ENCODE measurements at places on chromosomes 13 and 19.

DNA sequence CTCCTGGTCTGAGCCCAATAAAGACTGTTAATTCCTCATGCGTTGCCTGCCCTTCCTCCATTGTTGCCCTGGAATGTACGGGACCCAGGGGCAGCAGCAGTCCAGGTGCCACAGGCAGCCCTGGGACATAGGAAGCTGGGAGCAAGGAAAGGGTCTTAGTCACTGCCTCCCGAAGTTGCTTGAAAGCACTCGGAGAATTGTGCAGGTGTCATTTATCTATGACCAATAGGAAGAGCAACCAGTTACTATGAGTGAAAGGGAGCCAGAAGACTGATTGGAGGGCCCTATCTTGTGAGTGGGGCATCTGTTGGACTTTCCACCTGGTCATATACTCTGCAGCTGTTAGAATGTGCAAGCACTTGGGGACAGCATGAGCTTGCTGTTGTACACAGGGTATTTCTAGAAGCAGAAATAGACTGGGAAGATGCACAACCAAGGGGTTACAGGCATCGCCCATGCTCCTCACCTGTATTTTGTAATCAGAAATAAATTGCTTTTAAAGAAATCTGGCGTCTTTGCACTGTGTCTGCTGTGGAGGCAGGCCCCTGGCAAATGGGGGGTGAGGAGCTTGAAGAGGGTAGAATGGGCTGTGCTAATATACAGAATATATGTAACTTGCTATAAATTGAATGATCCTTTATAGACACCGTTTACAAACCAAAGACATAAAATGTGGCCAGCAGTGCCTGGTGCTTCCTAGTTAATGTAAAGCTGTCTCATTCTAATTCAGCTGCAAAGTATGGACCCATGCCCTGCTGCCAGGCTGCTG lies 4.2 kb upstream of the RPS11 start:
- DNase-seq = no peak

DNA sequence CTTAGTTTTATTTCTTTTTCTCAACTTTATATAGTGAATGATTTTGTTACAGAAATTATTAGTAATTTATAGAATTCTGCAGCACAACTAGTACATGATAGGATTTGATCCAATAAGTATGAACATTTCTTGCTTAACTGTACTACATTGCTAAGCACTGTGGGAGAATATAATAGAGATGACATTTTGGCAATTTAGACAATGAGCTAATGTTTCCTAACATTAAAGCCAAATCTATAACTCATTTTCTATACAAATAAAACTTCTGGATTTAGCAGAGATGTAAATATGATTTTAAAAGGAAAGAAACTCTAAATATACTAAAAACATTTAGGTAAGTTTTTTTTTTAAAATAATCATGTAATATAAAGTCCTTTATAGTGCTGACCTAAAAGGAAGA lies 87.3 kb downstream of the FNDC3A start:
- no peak for DNase-seq

- no peak for DNase-seq
These were observed 7.5 kb downstream of the ELAVL1 start for GRCh38 chr19:7997809-7998480.

- DNase-seq = no peak
These were observed 564.5 kb downstream of the GPC5 start for GRCh38 chr13:91962946-91963345.

- DNase-seq = no peak
These were observed 839 bp upstream of the CKAP2 start for GRCh38 chr13:52454459-52454819.

DNA sequence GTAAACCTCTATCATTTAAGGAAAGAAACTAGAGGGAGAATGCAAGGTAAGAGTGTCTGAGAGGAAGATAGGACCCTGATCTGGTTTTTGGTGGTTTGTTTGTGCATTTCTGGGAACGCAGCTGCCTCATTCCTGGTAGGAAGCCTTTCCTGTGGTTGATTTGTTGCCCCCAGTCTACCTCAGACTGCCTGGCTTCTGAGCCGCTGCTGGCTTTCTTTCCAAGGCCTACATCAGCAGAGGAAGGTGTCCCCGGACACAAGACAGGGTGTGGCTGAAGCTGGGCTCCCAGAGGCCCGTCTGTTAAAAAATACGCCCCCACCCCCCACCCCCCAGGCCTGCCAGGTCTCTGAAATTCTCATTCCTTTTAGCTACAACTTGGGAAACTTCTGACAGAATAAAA lies 42.6 kb downstream of the C13orf42 start:
- DNase-seq = no peak

GRCh38 chr13:21879263-21879914 lies 208.5 kb downstream of the FGF9 start:
- no peak for DNase-seq

- no peak for DNase-seq
These were observed 53.9 kb downstream of the RXFP2 start for GRCh38 chr13:31793246-31793645.

DNA sequence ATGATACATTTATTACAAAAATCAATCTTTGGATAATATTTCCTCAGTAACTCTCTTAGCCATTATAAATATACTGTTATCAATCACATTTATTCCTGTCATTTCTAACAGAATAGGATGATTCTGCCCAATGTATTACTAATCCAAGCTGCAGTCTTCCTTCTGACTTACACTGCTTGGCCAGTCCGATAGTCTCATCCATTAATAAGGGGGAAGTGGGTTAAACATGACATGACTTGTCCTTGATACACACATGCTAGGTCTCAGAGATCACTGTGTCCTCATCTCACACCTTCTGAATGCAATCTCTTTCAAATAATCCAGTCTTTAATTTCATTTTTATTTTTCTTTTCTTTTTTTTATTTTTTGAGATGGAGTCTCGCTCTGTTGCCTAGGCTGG lies 18.8 kb downstream of the SACS start:
- DNase-seq = no peak

GRCh38 chr13:22252281-22252830 lies 581.5 kb downstream of the FGF9 start:
- no peak for DNase-seq

DNA sequence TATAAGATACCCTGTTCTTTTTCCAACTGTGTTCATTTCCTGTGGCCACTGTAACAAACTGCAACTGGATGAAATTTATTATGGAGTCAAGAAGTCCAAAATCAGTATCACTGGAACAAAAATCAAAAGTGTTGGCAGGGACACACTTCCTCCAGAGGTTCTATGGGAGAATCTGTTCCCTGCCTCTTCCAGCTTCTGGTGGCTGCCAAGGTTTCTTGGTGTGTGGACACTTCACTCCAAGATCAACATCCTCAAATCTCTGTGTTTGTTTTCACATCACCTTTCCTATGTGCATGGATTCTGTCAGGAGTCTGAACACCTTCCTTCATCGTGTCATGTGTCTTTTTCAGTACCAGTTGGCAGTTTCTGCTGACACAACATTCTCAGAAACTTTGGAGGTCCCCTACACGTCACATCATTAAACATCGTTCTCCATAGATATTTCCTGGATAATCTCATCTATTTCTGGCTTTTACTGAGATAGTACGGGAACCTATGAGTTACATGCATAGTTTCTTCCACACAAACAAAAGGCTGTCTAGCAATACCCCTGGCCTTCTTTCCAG lies 15.2 kb upstream of the EFNB2 start:
- no peak for DNase-seq

DNA sequence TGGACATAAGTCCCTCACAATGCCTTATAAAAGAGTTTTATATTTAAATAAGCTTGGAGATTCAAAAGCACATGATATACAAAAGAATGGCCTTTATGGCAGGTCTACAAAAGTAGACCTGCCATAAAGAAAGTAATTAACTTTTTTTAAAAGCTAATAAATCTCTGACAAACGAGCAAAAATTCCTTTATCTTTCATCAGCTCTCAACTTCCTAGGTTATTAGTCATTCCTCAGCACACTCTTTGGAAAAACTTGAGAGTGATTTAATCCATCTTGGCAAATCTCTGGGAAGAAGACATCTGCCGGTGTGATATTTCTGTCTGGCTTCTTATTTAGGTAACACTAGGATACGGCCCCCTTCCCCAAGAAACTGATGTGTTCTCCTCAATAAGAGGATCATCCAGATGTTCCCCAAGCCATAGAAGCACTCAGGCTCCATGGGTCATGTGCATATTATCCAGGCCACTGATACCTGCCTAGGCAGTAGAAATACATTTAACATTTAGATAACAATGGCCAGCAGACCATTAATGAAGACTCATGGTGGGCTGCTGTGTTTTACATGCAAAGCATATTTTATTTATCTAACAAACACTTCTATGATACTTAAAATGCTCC lies 372.7 kb downstream of the LIG4 start:
- no peak for DNase-seq

- no peak for DNase-seq
These were observed 582.2 kb downstream of the FGF9 start for GRCh38 chr13:22253107-22253506.

DNA sequence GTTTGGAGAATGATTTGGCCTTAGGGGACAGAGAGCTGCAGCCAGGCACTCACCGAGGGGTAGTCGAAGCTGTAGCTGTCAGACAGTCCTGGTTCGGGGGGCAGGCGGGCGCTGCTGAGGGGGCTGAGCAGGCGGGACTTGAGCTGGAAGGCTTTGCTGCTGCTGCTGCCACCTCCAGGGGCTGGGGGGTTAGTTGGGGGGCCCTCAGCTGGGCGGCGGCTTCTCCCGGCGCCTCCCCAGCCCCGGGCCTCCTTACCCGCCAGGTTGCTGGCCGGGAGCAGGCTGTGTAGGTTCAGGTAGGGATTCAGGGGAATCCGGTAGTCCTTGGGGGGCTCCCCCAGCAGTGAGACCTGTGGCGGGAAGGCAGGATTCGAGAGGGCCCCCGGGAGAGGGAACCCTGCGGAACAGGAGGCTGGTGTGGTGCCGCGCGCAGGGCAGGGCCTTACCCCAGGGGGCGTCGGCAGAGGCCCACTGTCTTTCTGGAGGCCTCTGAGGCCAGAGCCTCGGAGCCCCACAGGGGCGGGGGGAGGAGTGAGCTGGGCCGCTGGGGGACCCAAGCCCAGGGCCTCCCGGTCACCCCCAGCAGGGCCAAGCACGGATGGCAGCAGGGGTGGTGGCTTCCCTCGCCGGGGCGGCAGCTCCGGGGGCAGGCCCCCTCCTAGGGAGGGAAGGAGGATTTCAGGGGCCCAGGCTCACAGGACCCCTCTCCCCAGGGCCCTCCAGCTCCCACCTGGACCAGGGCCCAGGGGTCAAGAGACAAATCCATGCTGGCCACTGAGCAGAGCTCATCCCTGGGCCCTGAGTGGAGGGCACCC lies 5.0 kb upstream of the FDX2 start:
- DNase-seq = no peak

GRCh38 chr13:39688699-39689405 lies 33.4 kb downstream of the COG6 start:
- DNase-seq = no peak

GRCh38 chr13:37107456-37107855 lies 2.0 kb upstream of the CSNK1A1L start:
- no peak for DNase-seq

GRCh38 chr13:72851678-72852014 lies 69.7 kb downstream of the PIBF1 start:
- no peak for DNase-seq

- DNase-seq = no peak
These were observed 21.3 kb downstream of the ARHGEF1 start for GRCh38 chr19:41904118-41904870.

DNA sequence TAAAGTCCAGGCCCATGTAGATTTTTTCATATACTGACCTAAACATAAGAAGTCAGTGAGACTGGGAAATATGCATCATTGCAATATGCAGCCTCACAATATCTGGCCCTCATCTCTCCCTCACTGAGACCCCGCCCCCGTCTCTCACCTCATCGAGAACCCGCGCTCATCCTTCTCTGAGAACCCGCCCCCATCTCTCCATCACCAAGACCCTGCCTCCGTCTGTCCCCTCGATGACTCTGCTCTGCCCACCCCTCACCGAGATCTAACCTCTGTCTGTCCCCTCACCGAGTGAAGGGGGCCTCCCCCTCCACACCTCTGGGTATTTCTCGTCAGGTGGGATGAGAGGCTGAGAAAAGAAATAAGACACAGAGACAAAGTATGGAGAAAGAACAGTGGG lies 20.5 kb upstream of the ZNF846 start:
- DNase-seq = no peak

DNA sequence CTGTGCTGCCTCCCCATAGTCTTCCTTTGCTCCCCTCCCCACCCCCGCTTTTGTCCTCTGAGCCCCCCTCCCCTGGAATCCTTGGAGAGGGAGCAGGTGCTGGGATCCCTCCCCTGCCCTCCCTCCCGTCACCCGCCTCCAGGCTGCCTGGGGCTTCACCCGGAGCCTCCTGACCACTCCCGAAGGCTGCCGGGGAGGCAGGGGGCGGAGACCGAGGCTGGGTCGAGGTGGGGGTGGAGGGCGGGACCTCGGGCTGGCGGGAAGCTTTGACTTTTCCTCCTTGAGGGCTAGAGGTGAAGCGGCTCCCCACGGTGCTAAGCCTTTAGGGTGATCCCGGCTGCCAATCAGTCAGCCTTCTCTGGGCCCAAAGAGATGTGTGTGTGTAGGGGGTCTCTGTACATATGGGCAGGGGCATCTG lies 1.5 kb downstream of the KMT5C start:
- peak; percentile 19 for DNase-seq

GRCh38 chr19:54436628-54437252 lies 12.3 kb upstream of the LENG8 start:
- DNase-seq = no peak

DNA sequence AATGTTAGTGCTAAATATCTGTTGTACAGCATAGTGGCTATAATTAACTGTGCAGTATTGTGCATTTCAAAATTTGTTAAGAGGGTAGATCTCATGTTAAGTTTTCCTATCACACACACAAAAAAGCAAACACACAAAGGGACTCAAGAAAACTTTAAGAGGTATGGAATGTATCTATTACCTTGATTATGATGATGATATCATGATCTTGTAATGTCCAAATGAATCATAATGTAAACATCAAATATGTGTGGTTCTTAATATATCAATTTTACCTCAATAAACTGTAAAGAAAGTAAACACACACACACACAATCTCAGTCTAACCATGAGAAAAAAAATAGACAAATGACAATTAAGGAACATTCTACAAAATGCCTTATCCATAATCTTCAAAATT lies 934.6 kb downstream of the SLITRK1 start:
- DNase-seq = no peak

GRCh38 chr13:51243832-51244231 lies 21.6 kb downstream of the FAM124A start:
- no peak for DNase-seq

GRCh38 chr19:14517840-14518505 lies at the start of gene DNAJB1:
TSS of gene DNAJB1 (minus strand) at chr19:14518397. CDS start at chr19:14518349, 48 bp downstream.
- peak; percentile 98 for DNase-seq

DNA sequence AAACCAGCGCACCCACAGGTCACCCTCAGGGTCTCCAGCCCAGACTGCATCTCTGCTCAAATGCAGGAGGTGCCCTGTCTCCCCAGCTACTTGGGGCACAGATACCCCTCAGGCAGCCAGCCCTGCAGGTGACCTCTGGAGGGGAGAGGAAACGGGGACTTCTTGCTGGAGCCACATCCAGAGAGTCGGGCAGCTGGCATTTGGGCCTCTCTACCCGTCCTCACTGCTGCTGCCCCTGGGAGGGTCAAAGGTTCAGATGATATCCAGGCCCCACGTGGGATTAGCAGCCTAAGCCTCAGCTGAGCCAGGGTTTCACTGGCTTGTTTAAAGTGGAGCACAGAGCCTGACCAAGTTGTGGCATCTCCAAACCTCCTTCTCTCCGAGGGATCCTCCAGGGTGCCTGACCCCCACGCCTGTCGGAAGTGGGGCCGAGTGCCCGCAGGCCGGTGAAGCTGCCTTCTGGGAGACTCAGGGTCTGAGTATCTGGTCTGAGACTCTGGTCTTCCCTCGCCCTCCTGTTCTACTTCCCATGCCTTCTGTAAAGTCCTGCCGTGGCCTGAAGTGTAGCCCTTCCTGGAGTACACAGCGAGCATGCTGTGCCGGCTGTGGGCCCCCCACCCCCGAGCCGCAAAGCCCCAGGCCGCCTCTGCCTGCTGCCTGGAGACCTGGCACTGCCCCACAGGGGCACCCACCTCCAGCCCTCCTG lies 2.1 kb downstream of the RASA3 start:
- no peak for DNase-seq

Measured in activated CD4-positive, alpha-beta T cell treated with anti-CD3 and anti-CD28 coated beads for 1 hour (primary cell).